ENCODE measurements at places on chromosomes 6 and 20.

- H3K27me3 ChIP-seq: no peaks in the 10 kb centered on the region
- no peaks in the 10 kb centered on the region for H3K4me1 ChIP-seq
- H3K4me3 ChIP-seq: no peak overlapping the region
- no peak overlapping the region for H3K27ac ChIP-seq
Observed at GRCh38 chr6:20332441-20333006, 69.2 kb upstream of the E2F3 start.

- H3K4me3 ChIP-seq: no peak overlapping the region
- no peaks in the 10 kb centered on the region for H3K27me3 ChIP-seq
- no peaks in the 10 kb centered on the region for H3K4me1 ChIP-seq
- H3K27ac ChIP-seq: no peak overlapping the region
Observed at GRCh38 chr6:139549561-139550070, 175.2 kb upstream of the CITED2 start.

DNA sequence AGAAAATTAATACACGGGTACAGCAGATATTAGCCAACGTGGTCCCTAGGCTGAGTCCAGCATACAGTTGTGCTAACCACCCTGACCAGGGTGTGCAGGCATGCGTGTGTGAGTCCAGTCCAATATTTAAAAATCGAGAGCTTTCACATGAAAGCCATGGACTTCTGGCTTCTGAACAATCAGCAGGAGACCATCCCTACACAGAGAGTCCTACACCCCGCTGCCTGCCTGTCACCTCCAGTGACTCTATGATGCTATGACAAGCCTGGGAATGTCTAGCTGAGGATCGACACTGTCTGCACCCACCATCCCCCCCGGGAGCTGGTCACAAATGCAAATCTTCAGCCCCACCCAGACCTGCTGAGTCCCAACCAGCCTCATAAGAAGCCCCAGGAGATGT, 7.9 kb downstream of the ACSS1 start:
- no peaks in the 10 kb centered on the region for H3K36me3 ChIP-seq
- H3K27ac ChIP-seq: no peak overlapping the region
- no peak overlapping the region for H3K4me3 ChIP-seq
- DNase-seq: no peak
- H3K27me3 ChIP-seq: no peaks in the 10 kb centered on the region
- H3K4me1 ChIP-seq: no peaks in the 10 kb centered on the region

DNA sequence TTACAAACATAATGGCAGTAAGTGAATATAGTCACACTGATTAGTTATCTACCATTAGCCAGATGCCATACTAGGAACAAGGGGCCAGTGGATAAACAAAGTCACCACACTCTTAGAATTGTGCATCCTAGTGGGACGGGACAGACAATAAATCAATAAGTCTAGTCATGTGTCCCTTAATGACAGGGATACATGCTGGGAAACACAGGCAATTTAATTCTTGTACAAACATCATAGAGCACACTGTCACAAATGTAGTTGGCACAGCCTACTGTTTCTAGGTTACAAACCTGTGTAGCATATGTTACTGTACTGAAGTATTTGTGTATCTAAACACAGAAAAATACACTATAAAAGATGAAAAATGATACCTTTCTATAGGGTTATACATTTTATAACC, 123.0 kb upstream of the FAM184A start:
- no peaks in the 10 kb centered on the region for H3K27me3 ChIP-seq
- H3K36me3 ChIP-seq: no peaks in the 10 kb centered on the region
- no peak overlapping the region for H3K27ac ChIP-seq
- no peaks in the 10 kb centered on the region for H3K4me1 ChIP-seq
- no peak overlapping the region for H3K4me3 ChIP-seq

GRCh38 chr20:32236048-32236533, 28.4 kb downstream of the POFUT1 start:
- peaks cover 27% of the 10 kb centered on the region for H3K36me3 ChIP-seq
- peaks cover 3% of the 10 kb centered on the region for H3K4me1 ChIP-seq
- no peak for DNase-seq
- H3K27ac ChIP-seq: no peak overlapping the region
- H3K27me3 ChIP-seq: no peaks in the 10 kb centered on the region

- H3K27ac ChIP-seq: no peak overlapping the region
- peaks cover 3% of the 10 kb centered on the region for H3K4me1 ChIP-seq
- H3K4me3 ChIP-seq: no peak overlapping the region
- H3K27me3 ChIP-seq: no peaks in the 10 kb centered on the region
Observed at GRCh38 chr6:2033544-2033943, 211.9 kb downstream of the GMDS start.

GRCh38 chr6:143100429-143100828, 39.7 kb downstream of the AIG1 start:
- no peak overlapping the region for H3K4me3 ChIP-seq
- no peaks in the 10 kb centered on the region for H3K27me3 ChIP-seq
- no peaks in the 10 kb centered on the region for H3K4me1 ChIP-seq
- no peak for DNase-seq

GRCh38 chr6:121616406-121616805, 181.0 kb downstream of the GJA1 start:
- H3K27ac ChIP-seq: no peak overlapping the region
- H3K27me3 ChIP-seq: no peaks in the 10 kb centered on the region
- no peaks in the 10 kb centered on the region for H3K36me3 ChIP-seq
- H3K4me3 ChIP-seq: no peak overlapping the region

GRCh38 chr6:2158596-2159271, 86.7 kb downstream of the GMDS start:
- no peak overlapping the region for H3K27ac ChIP-seq
- no peak overlapping the region for H3K4me3 ChIP-seq
- DNase-seq: peak; percentile 78
- peaks cover 3% of the 10 kb centered on the region for H3K4me1 ChIP-seq
- no peaks in the 10 kb centered on the region for H3K27me3 ChIP-seq

- no peaks in the 10 kb centered on the region for H3K36me3 ChIP-seq
- no peaks in the 10 kb centered on the region for H3K4me1 ChIP-seq
- H3K27me3 ChIP-seq: no peaks in the 10 kb centered on the region
- H3K27ac ChIP-seq: no peak overlapping the region
- no peak overlapping the region for H3K4me3 ChIP-seq
Observed at GRCh38 chr6:9610620-9611415, 804.1 kb downstream of the TFAP2A start.

GRCh38 chr6:166955865-166956443, 396 bp downstream of the RNASET2 start:
- peaks cover 12% of the 10 kb centered on the region for H3K4me1 ChIP-seq
- peak overlapping the region; percentile 71 for H3K4me3 ChIP-seq
- no peaks in the 10 kb centered on the region for H3K27me3 ChIP-seq
- H3K27ac ChIP-seq: no peak overlapping the region
- no peak for DNase-seq
- H3K36me3 ChIP-seq: no peaks in the 10 kb centered on the region

DNA sequence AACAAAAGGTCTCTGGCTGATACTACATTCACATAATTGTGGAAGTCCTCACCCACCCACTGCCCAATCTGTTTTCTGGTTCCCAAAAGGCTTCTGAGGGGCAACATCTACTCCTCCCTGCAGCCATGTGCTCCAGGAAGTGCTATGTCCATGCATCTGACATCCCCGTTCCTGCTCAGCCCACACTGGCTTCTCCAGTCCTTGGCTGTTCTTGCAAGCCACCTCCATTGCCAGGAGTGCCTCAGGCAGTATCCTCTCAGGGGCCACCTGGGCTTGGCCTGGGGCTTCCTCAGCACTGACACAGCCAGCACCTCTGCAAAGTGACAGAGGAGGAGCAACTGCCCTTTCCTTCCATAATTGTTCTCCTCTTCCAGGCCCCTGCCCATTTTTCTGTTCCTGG, 18.3 kb downstream of the ARHGAP18 start:
- no peaks in the 10 kb centered on the region for H3K4me1 ChIP-seq
- no peak for DNase-seq
- no peak overlapping the region for H3K4me3 ChIP-seq
- H3K27me3 ChIP-seq: no peaks in the 10 kb centered on the region

DNA sequence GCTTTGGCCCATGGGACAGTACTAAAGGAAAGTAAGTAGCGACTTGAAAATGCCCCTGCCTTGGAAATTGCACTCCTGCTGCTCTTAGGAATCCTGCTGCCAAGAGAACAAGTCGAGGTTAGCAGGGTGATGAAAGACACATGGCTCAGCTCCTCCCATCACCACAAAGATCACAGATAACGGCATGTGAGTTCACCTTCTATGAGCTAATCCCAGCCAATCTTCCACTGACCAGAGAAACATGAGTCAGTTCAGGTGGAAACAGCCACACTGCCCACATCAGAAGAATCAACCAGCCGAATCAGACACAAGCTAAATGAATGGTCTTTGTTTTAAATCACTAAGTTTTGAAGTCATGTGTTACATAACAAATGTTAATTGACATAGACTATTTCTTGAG, 106.3 kb downstream of the PRKN start:
- H3K4me1 ChIP-seq: peaks cover 13% of the 10 kb centered on the region
- DNase-seq: no peak
- H3K36me3 ChIP-seq: no peaks in the 10 kb centered on the region
- H3K27me3 ChIP-seq: no peaks in the 10 kb centered on the region

DNA sequence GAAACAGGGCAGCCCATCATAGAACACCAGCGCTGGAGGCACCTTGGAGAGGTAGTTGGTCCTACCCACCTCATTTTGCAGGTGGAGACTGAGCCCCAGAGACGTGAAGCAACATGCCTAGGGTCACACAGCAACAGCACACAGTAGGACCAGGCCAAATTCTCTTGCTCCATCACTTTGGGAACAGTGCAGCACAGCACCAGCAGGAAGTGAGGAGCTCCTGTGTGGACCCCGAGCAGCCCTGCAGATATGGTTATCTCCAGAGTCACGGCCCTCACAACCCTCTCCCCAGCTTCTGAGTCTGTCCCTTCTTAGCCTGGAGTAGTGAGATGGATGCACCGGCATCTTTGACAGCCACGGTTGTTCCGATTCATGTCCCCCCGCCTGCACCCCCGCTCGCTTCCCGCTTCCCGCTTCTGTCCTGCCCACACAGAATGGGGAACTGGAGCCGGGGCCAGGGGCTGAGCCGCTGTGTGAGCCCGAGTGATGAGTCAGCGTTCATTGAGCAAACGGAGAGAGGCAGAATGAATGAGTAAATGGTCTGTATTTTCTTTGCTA, 72.6 kb upstream of the DUSP22 start:
- H3K27ac ChIP-seq: no peak overlapping the region
- DNase-seq: no peak
- H3K4me3 ChIP-seq: no peak overlapping the region
- H3K4me1 ChIP-seq: peaks cover 6% of the 10 kb centered on the region
- H3K36me3 ChIP-seq: no peaks in the 10 kb centered on the region
- no peaks in the 10 kb centered on the region for H3K27me3 ChIP-seq

DNA sequence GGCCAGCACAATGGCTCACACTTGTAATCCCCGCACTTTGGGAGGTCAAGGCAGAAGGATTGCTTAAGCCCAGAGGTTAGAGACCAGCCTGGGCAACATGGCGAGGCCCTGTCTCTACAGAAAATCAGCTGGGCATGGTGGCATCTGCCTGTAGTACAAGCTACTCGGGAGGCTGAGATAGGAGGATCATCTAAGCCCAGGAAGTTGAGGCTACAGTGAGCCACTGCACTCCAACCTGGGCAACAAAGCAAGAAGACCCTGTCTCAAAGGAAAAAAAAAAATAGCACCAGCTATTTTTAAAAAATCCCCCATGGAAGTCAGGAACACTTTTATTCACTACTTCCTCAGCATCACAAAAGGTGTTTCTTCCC, 45.2 kb upstream of the FOXQ1 start:
- H3K27ac ChIP-seq: no peak overlapping the region
- peaks cover 3% of the 10 kb centered on the region for H3K4me1 ChIP-seq
- no peak for DNase-seq
- H3K4me3 ChIP-seq: no peak overlapping the region
- H3K36me3 ChIP-seq: no peaks in the 10 kb centered on the region

DNA sequence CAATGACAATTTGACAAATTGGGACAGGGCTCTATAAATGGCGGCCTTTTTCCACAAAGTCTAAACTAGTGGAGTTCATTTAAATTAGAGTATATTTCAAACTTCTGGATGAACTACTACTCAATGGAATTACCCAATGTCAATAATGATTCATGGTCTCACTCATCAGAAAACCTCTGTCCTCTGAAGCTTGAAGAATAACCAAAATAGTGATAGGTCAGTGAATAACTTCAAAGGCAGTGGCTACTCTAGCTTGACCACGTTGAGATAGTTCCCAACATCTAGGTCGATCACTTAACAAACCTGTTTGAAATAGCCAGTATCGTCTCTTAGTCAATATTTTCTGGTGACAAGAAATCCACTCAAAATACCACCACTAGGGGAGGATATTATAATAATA, 197.6 kb downstream of the HDGFL1 start:
- no peaks in the 10 kb centered on the region for H3K36me3 ChIP-seq
- no peaks in the 10 kb centered on the region for H3K4me1 ChIP-seq
- H3K27ac ChIP-seq: no peak overlapping the region
- H3K27me3 ChIP-seq: no peaks in the 10 kb centered on the region

DNA sequence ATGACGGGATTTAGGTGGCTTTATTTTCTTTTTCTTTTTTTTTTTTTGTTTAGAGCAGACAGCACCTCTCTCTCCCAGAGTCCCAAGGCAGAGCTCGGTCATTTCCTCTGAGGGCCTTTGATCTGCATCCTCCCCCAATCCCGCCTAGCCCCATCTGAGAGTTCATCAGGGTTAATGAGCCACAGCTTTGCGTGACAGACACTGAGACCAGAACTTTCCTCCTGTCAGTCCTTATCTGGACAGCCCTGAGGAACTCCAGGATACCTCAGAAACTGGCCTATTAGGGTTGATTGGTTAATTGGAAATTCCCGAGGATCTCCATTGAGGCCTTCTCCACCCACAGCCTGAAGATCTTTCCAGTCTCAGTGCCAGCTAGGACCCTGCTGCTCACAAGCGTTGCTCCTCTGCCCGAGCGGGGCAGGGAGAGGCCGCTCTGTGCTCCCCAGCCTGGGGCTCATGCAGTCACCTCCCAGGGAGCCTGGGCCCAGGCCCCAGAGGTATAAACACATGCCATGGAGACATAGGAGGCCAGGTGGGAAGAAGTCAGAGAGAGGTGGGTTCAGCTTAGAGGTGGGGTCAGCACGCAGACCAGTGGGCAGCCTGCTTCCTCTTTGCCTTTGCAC, 1.4 kb upstream of the LRRN4 start:
- H3K4me3 ChIP-seq: no peak overlapping the region
- peaks cover 15% of the 10 kb centered on the region for H3K4me1 ChIP-seq
- H3K36me3 ChIP-seq: no peaks in the 10 kb centered on the region
- H3K27me3 ChIP-seq: peaks cover 38% of the 10 kb centered on the region
- DNase-seq: no peak

- DNase-seq: no peak
- no peaks in the 10 kb centered on the region for H3K27me3 ChIP-seq
- H3K4me1 ChIP-seq: no peaks in the 10 kb centered on the region
- H3K4me3 ChIP-seq: no peak overlapping the region
Observed at GRCh38 chr6:128827675-128828464, 55.1 kb upstream of the LAMA2 start.

DNA sequence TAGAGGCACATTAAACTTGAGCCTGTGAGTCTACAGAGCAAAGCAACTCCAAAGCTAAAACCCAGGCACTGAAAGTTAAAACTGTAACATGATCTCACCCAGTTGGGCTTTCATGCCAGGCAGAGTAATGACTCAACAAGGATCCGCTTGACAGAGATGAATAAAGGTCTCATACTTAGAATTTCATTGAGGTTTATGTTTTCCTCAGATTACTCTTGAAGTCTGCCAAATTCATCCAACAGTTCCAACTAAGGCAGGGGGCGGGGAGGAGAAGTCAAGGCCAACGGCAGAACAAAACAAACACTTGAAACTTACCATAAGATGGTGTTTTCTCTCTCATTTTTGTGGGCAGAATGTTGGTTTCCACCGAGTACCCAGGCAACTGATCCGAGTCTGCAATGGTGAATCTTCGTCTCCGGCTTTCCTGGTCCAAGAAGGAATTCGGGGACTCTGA, 54.0 kb upstream of the IPCEF1 start:
- no peaks in the 10 kb centered on the region for H3K4me1 ChIP-seq
- H3K27me3 ChIP-seq: no peaks in the 10 kb centered on the region
- no peak overlapping the region for H3K4me3 ChIP-seq
- no peak overlapping the region for H3K27ac ChIP-seq
- DNase-seq: no peak

GRCh38 chr6:23526526-23526925, 599.5 kb upstream of the NRSN1 start:
- H3K4me3 ChIP-seq: no peak overlapping the region
- H3K4me1 ChIP-seq: no peaks in the 10 kb centered on the region
